NCI-H2227 treated with DMSO at 0.1 percent for 48 hours (cell line): ENCODE measurements at places on chromosomes 12 and 14.

DNA sequence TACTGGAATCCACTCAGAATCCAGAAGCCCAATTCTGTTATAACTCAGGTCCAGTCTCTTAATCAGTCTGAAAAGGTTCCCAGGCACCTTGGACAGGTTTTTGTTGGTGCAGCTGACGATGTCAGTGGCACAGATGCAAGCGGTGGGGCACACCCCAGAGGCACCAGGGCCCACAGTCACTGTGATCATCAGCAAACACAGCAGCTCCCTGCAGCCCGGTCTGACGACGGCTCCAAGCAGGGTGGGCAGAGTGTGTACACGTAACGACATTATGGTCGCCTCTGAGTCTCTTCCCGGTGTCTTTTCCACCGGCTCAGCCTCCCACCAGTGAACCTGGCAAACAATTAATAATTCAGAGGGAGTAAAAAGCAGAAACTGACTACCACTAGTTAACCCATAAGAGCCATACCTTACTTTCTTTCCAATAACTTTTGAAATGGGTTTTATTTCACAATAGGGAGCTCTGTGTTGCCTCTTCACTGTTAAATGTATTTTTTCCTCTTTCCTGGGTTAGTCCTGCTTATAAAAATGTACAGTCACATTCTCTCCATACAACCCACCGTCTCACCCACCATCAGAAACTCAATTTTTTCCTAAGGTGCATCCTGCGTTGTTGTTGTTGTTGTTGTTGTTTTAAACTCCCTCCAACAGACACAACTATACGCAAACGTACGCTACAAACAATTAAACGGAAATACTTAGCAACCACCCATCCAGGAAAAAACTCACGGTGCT, 521 bp upstream of the PCED1B start:
- DNase-seq = no peak

GRCh38 chr12:67852701-67853100, 136.5 kb upstream of the IFNG-AS1 start:
- DNase-seq = no peak

- DNase-seq = no peak
Measured at GRCh38 chr14:73261075-73261474, 23.8 kb downstream of the PAPLN start.

DNA sequence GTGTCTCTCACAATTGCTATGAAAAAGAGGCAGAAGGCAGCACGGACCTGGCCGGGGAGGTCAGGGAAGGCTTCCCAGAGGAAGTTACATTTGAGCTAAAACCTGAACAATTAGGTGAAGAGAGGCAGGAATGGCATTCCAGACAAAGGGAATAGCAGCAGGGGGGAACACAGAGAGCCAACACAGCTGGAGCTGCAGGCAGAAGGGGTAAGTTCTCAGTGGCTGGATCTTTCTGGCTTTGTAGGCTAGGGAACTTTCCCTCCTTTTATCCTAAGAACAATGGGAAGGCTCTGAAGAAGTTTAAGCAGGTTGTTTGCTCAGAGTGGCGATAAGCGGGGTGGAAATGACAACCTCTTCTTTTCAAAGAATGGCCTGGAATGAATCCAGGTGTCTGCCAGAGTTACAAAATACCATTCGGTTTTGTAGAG, 100.0 kb downstream of the PRIMA1 start:
- DNase-seq = no peak

- no peak for DNase-seq
Measured at GRCh38 chr14:29851397-29851796, 76.2 kb downstream of the PRKD1 start.

- no peak for DNase-seq
Measured at GRCh38 chr12:66663611-66664010, 15.3 kb downstream of the GRIP1 start.

- DNase-seq = no peak
Measured at GRCh38 chr14:103091883-103092222, 2.7 kb upstream of the EXOC3L4 start.

DNA sequence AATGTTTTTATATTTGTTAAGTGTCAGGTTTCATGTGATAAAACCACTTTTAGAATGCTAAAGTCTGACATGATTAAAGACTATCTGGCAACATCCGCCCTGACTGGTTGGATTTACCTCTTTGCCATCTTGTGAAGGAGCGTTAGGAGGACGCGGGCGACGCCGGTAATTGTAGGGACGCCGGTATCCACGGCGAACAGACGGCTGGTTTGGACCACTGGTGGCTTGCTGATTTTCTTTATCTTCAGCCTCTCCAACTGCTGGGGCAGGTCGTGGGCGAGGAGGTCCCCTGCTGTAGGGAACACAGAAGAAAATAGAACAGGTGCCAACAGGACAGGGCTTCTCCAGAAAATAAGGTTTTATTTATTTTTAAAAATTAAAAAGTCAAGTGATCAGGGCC, 21.3 kb downstream of the YBX3 start:
- DNase-seq = no peak

GRCh38 chr14:54333511-54333910, 63.3 kb upstream of the CDKN3 start:
- DNase-seq = no peak

DNA sequence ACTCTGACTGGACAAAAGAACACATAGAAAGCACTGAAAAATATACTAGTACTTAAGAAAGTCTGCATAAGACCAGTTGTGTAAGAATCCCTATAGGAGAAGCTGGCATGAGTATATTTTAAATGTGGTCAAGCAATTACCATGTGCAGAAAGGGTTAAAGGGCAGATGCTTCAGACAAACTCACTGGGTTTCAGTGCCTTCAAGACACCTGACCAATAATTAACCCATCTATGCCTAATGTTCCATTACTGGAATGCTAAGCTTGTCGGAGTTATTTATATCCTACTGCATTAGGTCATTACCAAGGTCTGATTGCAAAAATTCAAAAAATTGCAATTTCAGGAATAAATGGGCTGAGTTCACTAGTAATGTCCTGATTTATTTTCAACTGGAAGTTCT, 41.3 kb downstream of the HNRNPC start:
- no peak for DNase-seq

DNA sequence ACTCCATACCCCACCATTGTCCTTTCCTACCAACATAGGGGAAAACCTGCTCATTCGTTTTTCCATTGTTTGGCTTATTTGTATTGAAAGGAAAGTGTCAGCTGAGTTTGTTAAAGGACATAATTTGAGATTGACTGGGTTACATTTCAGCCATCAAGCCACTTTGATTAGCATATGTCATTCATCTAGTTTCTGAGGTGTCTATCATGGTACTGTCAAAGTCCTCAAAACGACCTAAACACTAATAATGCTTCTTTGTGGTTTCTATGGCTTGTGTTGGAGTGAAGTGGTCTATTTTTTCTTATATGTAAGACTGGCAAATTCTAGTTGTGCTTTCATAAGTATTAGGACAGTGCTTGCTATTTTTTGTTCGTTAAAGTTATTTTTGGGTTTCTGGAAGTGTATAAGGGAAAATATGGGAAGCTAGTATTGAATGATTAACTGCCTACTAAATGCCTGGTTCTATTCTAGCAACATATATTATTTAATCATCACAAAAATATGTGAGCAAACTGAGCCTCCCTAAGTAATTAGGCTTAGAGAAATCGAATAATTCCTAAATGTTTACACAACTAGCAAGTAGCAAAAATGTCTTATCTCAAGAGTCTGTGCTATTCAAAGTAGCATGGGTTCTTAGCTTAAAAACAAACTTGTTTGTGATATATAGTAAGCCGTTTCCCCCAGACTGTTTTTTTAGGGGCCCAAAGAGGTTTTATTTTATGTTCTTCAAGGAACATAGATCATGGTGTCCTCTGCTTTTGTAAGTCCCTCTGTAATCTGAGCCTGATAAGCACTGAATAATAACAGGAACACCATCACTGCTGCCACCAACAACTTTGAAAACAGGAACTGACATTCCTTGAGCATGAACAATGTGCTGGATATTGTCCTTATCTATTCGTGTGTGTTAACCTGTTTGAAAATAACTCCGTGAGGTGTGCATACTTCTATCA, 67.1 kb downstream of the DERA start:
- no peak for DNase-seq

GRCh38 chr12:105499205-105499604, 168.7 kb downstream of the C12orf75 start:
- DNase-seq = no peak

DNA sequence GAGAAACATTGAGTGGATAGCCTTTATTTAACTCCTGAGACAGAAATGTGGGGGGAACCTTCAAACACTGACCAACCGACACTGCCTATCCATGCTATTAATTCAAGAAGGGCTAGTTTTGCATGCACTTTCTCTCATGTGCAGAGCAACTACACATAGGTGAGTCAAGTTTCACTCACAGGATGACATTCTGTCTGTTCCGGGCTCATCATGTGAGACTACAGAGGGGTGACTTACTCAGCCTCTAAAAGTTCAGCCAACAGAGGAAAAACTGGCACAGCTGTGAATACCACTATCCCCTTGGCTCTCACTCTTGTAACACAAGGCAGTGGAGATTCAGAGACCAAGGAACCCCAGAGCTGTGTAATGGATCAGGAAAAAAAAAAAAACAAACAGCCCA, 13.3 kb downstream of the BEST3 start:
- no peak for DNase-seq

- no peak for DNase-seq
Measured at GRCh38 chr12:128621304-128621703, 202.5 kb downstream of the SLC15A4 start.

- DNase-seq = no peak
Measured at GRCh38 chr12:19431407-19432308, 7.6 kb upstream of the AEBP2 start.

- DNase-seq = no peak
Measured at GRCh38 chr12:121344506-121344905, 7.7 kb downstream of the ANAPC5 start.

GRCh38 chr12:53208877-53209463, 1.9 kb upstream of the ITGB7 start:
- DNase-seq = no peak
